Central memory CD8-positive, alpha-beta T cell (primary cell): ENCODE measurements at places on chromosomes 11 and 22.

- no peak for DNase-seq
Observed at GRCh38 chr11:67355023-67355793, 1.9 kb upstream of the POLD4 start.

DNA sequence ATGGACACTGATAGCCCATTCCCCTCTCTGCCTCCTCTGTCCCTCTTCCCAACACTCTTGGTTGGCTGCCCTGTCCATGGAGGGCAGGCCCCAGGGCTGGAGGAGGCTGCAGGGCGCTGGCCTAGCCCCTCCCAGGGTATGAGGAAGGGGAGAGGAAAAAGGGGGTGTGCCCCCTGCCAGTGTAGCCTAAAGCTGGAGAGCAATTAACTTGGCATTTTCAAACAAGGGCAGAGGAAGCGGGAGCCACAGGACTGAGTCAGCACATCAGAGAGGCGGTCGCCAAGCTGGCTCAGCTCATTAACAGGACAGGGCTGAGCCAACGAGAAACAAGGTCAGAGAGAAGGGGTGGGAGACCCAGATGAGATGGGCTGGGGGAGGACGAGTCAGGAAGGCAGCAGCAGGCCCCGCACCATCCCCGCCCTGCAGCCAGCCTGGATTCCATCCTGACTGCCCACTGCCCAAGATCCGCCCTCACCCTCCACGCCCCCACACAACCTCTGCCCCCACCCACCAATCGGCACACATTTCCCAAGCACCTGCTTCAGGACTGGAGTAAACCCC is 76.3 kb downstream of the BUD13 start:
- no peak for DNase-seq

- DNase-seq = no peak
Observed at GRCh38 chr11:120551191-120551590, 39.6 kb downstream of the GRIK4 start.

GRCh38 chr11:100631316-100631715 is 55.8 kb upstream of the ARHGAP42 start:
- no peak for DNase-seq

DNA sequence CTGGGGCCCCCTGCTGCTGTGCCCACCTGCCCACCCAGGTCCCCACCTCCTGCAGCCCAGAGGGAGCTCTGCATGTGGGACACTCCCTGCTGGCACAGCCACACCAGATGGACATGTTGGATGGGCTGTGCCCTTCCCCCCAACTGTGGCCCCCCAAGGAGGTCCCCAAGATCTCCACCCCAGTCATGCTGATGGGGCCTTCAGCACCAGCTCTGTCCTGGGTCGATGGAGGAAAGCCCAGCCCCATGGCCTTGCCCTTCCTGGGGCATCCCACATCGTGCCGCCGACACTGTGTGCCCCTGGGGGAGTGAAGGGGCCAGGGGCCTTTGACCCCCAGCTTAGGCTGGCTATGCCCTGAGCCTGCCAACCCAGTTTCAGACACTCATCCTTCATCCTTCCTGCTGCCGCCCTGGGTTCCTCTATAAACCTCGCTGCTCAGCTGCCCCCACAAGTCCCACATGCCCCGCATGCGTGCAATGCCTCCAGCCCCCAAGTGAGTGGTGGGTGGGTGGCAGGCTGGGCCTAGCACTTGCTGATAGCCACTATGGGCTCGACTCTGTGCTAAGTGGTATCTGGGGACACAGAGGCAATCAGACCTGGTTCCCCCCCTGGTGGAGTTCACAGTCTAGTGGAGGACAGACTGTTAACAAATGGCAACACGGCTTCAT is 3.9 kb upstream of the DPP3 start:
- no peak for DNase-seq

- DNase-seq = no peak
Observed at GRCh38 chr11:66299186-66299585, 7.5 kb downstream of the TMEM151A start.

- DNase-seq = no peak
Observed at GRCh38 chr11:8224161-8224591, 39.5 kb downstream of the LMO1 start.

DNA sequence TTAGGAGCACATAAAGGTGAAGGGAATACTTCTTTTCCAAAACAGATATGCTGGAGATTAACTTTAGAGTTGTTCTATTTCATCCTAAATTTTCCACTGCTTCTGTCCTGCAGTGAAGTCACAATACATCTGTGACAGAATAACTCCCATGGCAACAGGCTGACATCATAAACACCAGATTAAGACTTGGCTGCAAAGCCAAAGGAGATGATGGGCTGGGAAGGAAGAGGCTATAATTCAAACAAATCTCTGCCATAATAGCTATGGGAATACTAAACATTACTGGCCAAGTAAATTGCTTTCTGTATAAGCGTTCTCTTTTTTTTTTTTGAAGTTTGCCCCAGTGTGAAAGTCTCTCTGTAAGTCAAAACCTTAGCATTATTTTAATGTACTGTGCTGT is 107.7 kb downstream of the CADM1 start:
- no peak for DNase-seq

DNA sequence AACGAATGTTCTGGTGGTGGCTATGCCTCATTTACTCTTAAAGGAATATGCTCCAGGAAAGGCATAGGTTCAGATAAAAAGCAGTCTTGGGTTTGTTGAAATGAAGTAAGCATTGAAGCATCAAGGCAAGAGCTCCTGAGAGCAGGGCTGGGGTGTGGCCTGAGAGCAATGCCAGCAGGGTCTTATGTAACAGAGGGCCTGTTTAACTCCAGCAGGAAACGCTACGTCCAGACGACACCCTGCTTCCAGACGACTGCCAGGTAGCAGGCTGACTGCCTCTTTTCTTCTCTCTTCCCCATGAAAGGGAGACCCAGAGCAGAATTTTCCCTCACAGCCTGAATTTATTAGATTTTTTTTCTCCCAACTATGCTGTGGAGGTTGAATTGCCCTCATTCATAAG is 127.2 kb upstream of the SLC5A12 start:
- no peak for DNase-seq
